Immature natural killer cell (primary cell): ENCODE measurements at places on chromosomes 12 and 14. TPM values are rescaled to one million over a fixed set of nuclear protein-coding genes. Genes with fewer than 3 reads are reported as not detected.

SLC25A47 gene
- not detected for polyA plus RNA-seq

VRTN gene
- polyA plus RNA-seq, result not detected

TSPAN19 gene
- polyA plus RNA-seq, result not detected

NEMP1 gene
- 2.6 TPM for polyA plus RNA-seq

TBX3 gene
- not detected for polyA plus RNA-seq

PTHLH gene
- not detected for polyA plus RNA-seq

GNB3 gene
- not detected for polyA plus RNA-seq

MAGOHB gene
- polyA plus RNA-seq, result 58.7 TPM

KCNH3 gene
- polyA plus RNA-seq, result 1.1 TPM
